ENCODE measurements at places on chromosomes 12 and 14.

GRCh38 chr12:80679346-80680131 is 27.9 kb upstream of the MYF6 start:
- DNase-seq = peak; percentile 17

DNA sequence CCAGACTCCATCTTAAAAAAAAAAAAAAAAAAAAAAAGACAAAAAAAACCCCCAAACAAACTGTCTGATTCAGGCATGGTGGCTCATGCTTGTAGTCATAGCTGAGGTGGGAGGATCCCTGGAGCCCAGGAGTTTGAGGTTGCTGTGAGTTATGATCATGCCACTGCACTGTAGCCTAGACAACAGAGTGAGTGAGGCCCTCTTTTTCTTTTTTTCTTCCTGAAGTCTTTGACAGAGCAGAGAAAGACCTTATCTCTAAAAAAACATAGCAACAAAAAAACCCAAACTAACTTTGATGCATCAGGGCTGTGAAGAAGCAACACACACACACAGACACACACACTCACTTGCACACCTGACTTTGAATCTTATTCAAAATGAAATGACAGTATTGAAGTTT is 7.7 kb upstream of the AMN1 start:
- DNase-seq = no peak

- DNase-seq = no peak
These were observed 218.2 kb downstream of the ANO6 start for GRCh38 chr12:45434094-45434493.

DNA sequence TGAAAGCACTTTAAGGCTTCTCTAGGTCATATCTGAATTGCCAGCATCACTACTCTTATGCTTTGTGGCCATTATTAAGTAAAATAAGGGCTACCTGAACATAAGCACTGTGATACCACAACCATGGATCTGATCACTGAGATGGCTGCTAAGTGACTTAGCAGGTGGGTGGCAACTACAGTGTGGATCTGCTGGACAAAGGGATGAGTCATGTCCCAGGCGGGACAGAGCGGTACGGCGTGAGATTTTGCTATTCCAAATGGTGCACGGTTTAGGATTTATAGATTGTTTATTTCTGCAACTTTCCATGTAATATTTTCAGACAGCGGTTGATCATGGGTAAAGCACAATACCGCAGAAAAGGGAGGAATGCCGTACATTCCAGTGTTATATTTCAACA is 39.4 kb downstream of the MLXIP start:
- no peak for DNase-seq

DNA sequence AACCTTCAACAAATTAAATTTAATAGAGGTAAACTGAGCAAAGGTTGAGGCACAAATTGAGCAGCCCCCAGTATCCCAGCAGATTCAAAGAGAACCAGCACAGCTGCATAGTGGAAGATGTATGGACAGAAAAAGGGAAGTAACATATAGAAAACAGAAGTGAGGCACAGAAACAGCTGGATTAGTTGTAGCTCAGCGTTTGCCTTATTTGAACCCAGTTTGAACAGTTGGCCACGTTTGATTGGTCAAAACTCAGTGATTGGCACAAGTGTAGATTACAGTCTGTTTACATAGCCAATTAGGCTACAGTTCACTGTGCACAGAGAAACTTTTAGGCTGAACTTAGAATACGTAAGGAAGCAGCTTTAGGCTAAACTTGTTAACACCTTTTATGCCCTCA is 315.5 kb downstream of the RMST start:
- no peak for DNase-seq

- no peak for DNase-seq
These were observed 28.3 kb downstream of the NTN4 start for GRCh38 chr12:95762123-95762785.

GRCh38 chr12:6772331-6772695 is at the start of gene LAG3:
LAG3 (plus strand) TSS chr12:6772520; CDS start chr12:6772853, 333 bp downstream.
- DNase-seq = no peak

GRCh38 chr12:1435456-1435855 is 158.9 kb downstream of the FBXL14 start:
- no peak for DNase-seq

- no peak for DNase-seq
These were observed 84.8 kb upstream of the FICD start for GRCh38 chr12:108430245-108430644.

- DNase-seq = no peak
These were observed 4.4 kb upstream of the ARHGAP5 start for GRCh38 chr14:32072676-32073075.

DNA sequence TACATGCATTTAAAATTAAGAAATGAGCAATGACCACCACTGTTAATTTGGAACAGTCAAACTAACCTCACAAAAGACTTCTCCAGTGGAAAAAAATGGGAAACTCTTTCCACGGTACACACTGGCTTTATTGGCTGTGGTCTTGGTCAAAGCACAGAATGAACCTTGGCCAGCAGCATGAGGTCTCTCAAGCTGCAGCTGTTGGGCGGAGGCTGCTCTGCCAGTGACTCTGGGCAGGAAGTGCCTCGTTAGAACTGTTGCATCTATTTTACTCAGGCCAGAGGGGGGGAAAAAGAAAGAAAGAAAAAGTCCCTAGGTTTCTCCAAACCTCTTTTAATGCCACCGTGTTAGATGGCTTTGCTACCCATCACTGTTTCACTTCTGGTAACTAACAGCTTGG is 279.8 kb upstream of the DIO2 start:
- DNase-seq = no peak

- DNase-seq = no peak
These were observed 71.8 kb downstream of the DAD1 start for GRCh38 chr14:22517117-22517720.

DNA sequence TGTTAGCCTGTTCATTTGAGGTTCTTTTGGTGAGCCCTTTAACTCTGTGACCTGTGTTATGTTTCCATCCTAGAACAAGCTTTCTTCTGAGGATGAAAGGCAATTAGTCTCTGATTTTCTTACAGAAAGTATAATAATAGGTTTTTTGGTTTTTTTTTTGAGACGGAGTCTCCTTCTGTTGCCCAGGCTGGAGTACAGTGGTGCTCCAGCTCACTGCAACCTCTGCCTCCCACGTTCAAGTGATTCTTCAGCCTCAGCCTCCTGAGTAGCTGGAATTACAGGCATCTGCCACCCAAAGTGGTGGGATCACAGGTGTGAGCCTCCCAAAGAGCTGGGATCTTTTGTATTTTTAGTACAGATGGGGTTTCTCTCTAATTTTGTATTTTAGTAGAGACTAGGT is 52.7 kb upstream of the SYNE2 start:
- no peak for DNase-seq

- no peak for DNase-seq
These were observed 96.8 kb downstream of the TTLL5 start for GRCh38 chr14:75757644-75758402.

- DNase-seq = peak; percentile 97
These were observed 98.3 kb downstream of the LRRC74A start for GRCh38 chr14:76924371-76925096.

DNA sequence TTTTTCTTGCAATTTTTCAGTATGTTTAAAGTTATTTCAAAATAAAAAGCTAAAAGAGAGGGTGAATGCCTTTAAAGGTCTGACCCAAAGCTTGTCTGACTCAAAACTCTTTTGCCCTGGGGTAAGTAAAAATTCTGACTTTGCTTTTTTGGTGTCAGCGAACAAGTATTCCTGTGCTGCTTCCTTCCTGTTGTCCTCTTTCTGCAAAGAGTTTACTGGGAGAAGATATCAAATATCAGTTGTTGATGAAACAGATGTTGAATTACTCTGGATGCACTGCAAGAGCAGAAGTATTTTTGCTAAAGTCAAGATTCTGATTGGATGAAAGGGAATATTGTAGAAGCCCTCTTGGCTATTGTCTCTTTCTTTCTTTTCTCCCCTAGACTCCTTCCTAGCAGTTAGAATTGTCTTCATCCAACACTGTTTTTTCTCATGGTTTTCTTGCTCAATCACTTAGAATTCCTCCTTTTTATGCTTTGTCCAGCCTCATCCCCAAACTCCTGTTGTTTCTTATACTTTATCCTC is 62.0 kb downstream of the DACT1 start:
- DNase-seq = no peak

All from NCI-H1092 treated with DMSO at 0.1 percent for 48 hours (cell line).